Germinal center (tissue), 1 donor: ENCODE measurements at places on chromosomes 5 and 9.

- DNase-seq = no peak
Measured at GRCh38 chr9:113985968-113986585, 92.0 kb downstream of the AMBP start.

GRCh38 chr9:10701906-10702305 is 89.1 kb upstream of the PTPRD start:
- DNase-seq = no peak

- DNase-seq = no peak
Measured at GRCh38 chr5:113029614-113030013, 53.0 kb downstream of the DCP2 start.

GRCh38 chr5:156893517-156893916 is 43.4 kb downstream of the PPP1R2B start:
- no peak for DNase-seq

GRCh38 chr5:54743581-54743980 is 226.0 kb downstream of the SNX18 start:
- DNase-seq = no peak

DNA sequence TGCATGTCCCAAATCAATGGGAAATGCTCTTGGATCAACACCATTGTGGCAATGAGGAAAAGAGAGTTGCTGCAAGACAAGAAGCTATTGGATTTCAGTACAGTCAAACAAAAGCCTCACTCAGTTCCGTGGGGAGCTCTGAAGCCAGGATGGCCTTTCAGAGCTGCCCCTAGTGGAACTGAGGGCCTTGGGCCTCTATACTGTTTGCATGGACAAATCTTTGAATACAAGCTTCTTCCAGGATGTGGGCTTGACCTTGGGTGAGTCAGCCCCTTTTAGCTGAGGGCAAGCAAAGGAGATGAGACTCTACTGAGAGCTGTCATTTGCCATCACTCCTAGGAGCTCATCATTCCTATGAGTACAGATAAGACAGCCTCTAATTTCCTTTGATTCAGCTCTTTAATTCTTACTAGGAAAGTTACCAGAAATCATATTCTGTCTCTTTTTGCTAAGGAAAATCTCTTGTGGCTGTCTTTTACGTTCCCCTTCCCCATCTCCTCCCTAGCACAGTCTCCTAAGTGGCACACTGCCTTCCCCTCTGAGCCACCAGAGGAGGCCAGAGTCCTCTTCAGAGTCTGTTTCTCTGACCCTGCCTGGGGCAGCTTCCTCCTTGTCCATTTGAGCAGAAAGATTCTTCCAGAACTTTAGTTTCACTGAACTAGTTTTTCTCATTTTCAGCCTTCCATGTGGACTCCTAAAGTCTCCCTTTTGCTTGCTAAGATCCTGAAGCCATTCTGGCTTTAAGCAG is 168.8 kb upstream of the POC5 start:
- DNase-seq = no peak

- DNase-seq = no peak
Measured at GRCh38 chr5:53783624-53784228, 223.3 kb downstream of the NDUFS4 start.
